Renal cortex interstitium (tissue), 15 donors: ENCODE measurements at places on chromosomes 1 and 21.

- no peak for DNase-seq
Observed at GRCh38 chr1:43034195-43034658, 75.6 kb upstream of the SLC2A1 start.

- no peak for DNase-seq
Observed at GRCh38 chr1:21875621-21876063, 61.5 kb downstream of the HSPG2 start.

DNA sequence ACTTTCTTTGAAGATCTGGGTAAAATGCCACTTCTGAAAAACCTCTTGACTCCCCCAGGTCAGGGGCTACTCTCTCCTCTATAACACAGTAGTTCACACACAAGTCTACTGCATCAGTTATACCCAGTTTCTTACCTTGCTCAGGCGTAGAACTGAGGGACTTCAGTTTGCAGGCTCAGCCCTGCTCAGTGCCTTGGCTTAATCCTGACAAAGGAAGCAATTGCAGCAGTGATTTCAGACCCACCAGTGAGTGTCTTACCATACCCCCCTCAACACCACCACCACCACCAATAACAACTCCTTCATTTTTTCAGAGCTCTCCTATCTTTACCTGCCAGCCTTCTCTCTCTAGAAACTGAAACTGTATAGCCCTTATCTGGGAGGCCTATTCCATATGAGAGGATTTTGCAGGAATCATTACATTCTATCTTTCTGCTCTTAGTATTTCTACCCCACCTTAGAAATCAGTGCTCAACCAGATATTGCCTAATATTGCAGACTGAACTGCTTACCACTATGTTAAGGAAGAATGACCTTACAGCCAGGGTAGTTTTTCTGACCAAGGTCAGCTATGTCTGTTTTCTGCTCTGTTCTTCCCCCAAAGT lies 105.5 kb upstream of the S1PR1 start:
- DNase-seq: no peak

- no peak for DNase-seq
Observed at GRCh38 chr1:234924450-234925355, 203.9 kb downstream of the TOMM20 start.

GRCh38 chr21:26652854-26653253 lies 79.8 kb upstream of the CYYR1 start:
- DNase-seq: no peak

DNA sequence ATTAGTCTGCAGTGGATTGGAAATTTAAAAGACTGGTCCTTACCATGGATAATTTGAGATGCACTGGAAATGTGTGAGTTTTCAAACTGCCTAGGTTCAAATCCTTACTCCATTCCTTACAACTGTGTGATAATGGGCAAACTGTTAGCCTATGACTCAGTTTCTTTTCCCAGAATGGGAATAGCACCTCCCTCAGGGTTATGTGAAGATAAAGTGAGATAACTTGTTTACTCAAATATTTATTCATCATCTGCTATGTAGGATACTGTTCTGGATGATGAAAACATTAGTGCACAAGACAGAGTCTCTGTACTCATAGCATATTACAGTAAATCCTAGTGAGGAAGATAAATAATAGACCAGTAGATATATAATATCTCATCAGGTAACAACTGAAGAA lies 28.6 kb downstream of the LRIG2 start:
- DNase-seq: no peak

GRCh38 chr21:34707876-34708325 lies 39.1 kb downstream of the CLIC6 start:
- no peak for DNase-seq

GRCh38 chr21:37058261-37058660 lies 14.6 kb downstream of the PIGP start:
- DNase-seq: no peak

DNA sequence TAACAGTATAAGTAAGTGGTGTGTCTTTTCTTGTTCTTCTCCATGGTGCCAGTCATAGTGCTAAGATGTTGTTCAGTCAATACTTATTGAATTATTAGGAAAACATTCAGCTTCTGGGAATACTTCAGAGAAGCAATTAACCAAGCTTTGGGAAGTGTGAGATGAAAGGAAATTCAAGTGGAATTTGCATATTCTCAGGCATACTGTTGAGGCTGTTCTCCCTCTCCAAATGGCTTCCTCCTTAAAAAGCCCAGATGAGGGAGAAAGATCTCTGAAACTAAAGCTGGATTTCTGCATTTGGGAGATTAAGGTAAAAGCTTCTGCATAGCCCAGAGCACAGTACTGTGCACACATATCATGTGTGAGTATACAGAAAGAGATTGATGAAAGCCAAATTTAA lies 73.4 kb downstream of the MACF1 start:
- DNase-seq: no peak

GRCh38 chr1:7659514-7659913 lies 111.6 kb upstream of the VAMP3 start:
- no peak for DNase-seq

GRCh38 chr21:29025328-29025713 lies 853 bp downstream of the USP16 start:
- no peak for DNase-seq

DNA sequence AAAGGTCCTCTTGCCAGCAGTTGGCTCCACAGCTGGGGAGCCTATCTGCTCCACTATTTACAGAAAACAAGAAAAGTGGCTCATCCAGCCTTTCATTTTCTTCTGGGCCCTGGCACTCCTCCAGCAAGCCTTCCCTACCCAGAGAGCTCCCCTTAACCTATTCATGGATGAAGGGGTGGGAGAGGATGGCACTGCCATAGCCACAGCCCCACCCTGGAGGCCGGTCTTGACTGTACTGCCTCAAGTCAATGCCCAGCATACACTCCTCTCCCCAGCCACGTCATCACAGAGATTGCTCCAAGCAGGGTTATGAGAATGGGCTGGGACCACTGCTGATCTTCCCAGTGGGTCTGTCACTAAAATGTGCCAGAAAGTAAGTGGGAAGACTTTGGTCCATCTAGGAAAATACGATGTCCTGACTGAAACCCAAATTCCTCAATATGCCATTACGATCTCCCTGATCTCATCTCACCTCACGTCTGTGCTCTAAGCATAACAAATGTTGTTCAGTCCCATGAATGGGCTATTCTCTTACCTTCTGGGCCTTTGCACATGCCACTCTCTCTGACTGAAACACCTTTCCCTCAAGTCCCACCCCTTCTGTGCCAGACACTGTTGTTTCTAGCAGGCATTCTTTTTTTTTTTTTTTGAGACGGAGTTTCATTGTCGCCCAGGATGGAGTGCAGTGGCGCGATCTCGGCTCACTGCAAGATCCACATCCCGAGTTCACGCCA lies 21.4 kb upstream of the PTAFR start:
- no peak for DNase-seq

- no peak for DNase-seq
Observed at GRCh38 chr1:70442490-70442889, 31.4 kb downstream of the CTH start.

GRCh38 chr1:25758466-25759070 lies 41.4 kb upstream of the SELENON start:
- no peak for DNase-seq

DNA sequence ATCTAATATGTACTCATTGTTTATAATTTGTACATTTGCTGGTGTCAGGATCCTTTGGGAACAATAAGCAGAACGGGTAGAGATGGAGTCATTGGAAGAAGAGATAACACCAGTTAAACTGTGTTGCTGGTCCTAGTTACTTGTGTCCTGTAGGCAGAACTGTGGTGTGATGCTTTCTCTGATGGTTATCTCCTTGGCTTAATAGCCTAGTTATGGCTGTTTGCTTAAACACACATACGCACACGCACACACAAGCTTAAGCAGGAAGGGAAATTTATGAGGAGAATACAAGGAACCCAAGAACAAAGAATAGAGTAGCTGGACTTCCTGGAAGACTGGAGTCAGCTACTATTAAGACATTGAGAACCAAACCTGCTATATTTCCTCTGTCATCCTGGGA lies 5.7 kb upstream of the PKN2 start:
- no peak for DNase-seq

GRCh38 chr1:53165408-53165961 lies 23.0 kb upstream of the SLC1A7 start:
- no peak for DNase-seq

- no peak for DNase-seq
Observed at GRCh38 chr1:43305461-43305860, 4.7 kb downstream of the TIE1 start.

- no peak for DNase-seq
Observed at GRCh38 chr1:69940816-69941215, 264.6 kb downstream of the LRRC40 start.

DNA sequence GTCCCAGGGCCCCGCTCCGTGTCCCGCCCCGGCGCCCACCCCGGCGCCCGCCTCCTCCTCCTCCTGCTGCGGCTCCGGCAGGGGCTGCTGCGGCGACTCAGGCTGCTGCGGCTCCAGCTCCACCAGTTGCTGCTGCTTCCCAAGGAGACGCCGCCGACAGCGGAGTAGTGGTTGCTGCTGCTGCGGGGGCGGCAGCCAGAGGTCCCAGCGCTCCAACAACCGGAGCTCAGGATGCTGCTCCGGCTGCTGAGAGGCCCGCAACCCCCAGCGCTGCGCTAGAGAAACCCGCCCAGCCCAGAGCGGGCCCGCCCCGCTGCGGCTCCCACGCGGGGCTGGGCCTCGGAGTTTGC lies 1.1 kb downstream of the CRCT1 start:
- DNase-seq: peak; percentile 38

DNA sequence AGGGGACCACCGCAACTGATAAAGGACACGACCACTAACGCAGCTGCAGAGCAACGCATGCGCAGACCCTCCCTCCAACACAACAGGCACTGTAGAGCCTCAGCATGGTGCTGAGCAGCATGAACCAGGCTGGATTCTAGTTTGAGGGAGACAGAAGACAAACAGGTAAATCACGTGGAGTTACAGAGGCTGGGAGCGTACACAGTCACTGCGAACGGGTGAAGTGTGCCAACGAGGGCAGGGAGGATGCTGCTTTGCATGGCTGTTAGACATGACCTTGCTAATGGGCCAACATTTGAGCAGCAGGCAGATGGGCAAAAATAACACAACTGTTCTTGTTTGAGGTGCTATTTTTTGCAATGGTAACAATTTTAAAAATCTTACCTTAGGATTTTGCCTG lies 55.2 kb upstream of the NADK start:
- no peak for DNase-seq

DNA sequence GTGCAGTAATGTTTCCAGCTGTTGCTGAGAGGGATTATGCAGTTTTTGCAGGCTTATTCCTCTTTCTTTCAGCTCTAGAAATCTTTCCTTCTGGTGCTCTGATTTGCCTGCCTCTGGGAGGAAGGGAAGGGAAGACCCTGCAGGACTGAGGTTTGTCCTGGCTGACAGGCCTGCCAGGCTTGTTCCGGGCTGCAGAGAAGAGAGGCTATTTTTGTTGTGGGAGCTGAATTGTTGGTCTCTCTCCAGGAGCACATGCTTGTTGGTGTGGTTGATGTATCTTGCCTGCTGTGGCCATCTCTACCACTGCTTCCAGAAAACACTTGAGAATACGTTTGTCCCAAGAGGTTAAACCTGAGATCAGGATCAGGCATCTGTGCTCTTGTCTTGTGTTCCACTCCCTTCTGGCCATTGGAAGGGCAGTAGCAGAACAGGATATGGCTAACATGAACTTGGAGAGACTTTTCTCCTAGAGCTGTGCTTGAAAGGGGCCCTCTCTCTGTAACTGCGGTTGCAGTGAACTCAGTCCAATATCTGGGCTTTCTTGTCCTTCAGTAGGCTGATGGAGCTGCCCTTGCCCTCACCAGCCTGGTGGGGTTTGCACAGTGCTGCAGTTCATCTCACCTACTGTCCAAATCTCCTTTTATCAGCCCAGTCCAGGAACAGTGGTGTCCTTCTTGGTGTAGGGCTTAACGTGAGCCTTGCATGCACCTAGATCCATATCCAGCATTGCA lies 21.5 kb upstream of the SLC25A34 start:
- DNase-seq: no peak

GRCh38 chr1:233241759-233242158 lies 53.8 kb downstream of the PCNX2 start:
- no peak for DNase-seq

DNA sequence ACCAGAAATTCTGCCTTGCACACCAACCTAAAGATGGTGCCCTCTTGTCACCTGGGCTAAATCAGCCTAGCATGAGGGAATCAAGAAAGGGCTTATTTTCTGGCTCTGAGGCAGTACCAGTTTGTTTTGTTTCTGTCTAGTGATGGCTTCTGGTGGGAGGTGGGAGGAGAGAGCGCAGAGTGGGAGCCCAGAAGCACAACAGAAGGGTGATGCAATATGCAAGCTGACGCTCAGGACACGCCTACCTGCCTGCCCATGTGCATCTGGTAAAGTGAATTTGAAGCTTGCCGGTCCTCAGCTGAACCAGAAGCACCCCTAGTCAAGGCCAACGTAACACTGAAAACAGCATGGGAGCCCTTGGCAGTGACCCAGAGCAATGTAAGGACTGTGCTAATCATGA lies 138.4 kb upstream of the TIAM1 start:
- no peak for DNase-seq

- DNase-seq: no peak
Observed at GRCh38 chr1:116806671-116807070, 52.4 kb downstream of the CD2 start.

- DNase-seq: peak; percentile 51
Observed at GRCh38 chr1:93079685-93080141, 630 bp downstream of the MTF2 start.

DNA sequence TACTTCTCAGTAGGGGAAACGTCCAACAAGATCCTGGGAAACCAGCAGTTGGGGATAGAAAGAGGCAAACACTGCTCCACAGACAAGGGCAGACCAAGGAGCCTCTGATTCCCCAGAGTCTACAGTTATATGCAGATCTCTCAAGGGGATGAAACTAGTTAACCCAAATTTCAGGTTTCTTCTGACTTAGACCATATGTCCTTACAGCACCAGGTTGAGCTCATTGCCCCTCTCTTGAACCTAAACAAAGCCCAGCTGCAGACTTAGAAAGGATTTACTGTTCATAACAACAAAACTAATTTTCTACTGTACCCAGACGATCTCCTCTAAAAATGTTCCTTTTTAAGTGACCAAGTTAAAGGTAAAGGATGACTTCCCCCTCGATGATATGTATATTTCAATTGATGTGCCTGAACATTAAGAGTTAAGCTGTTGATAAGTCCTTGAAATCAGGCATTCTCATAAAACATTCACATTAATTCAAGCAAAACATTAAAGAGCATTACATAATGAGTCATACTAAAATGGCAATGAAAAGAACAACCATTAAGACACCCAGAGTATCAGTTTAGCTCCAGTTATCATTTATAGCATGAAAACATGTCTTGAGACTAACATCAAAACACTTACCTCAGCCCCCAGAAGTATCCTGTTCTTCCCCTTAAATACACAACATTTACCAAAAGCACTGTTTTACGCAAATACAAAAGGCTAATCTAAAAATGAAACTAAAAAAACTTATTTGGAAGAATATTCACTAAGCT lies 24.1 kb downstream of the SMYD3 start:
- DNase-seq: no peak

DNA sequence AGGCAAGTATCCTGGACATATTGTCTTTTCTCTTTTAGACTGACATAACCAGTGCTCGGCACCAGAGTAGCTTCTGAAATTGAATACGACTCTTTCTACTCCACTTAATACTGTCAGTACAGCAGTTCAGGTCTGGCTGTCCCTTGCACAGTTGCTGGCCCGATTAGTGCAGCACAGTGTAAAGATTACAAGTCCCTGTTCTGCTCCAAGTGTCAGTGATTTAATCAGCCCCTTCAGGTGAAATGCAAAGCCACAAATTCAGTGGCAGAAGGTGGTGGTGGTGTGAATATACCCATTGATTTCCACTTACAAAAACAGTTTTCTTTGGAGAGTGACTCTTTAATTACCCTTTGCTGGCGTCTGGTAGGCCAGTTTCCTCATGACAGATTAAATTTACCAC lies 545.4 kb downstream of the ADGRL2 start:
- DNase-seq: no peak
